Activated effector memory CD4-positive, alpha-beta T cell treated with anti-CD3 and anti-CD28 coated beads, Interleukin-2, amount 50 U/mL, for 16 hours (primary cell): ENCODE measurements at places on chromosomes 4 and X.

DNA sequence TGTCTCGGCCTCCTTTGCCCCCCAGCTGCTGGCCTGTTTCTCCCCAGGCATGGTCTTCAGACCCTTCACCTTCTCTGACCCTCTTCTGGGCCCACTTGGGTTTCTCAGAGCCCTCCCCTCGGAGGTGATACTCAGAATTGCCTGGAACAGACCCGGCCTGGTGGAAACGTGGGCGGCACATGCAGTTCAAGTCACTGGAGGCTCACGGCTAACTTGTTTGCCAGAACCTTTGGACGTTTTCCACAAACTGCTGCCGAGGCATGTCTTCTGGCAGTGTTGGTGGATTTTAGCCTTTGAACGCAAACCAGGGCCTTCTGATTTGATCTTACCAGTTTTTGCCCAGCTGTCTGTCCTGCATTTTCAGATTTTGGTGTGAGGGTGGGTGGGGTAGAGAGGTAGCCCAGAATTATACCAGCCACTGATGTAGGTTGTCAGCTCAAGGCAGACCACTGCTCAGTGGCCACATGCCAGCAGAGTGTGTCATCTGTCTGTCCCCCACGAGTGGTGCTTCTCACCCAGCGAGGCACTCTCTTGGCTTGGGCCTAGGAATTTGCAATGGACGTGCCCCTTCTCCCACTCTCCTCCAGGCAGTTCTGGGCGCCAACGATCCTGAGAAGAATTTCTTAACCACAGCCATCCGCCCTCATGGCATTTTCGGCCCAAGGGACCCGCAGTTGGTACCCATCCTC lies 32.5 kb upstream of the ZNF185 start:
- DNase-seq = no peak

- DNase-seq = no peak
These were observed 189.2 kb downstream of the PPP3CA start for GRCh38 chr4:101158134-101158482.

DNA sequence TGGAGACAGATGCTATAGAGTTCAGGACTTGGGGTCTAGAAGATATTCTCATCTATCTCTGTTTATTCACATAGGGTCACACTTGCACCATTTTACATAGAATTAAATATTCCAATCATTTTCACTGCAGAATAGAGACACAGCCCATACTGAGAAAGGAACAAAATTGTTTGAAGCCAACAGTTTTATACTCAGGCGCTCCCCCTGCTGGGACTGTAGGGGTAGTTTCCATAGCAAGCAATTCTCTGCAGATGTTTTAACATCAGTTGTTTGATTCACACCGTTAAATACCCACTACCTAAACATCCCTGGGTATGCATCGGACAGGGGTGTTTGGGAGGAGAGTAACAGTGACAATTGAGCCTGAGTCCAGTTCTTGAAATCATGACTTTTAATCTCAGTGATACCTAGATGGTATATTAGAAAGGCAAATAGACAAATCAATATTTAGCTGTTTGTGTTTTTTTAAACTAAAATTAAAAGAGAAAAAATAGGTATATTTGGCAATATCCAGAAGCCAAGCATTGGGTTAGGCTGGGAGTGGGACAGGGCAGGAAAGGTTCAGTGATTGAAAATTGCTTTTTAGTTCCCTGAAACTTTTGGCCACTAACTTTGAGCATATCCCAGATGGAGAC lies 33.8 kb downstream of the LONRF3 start:
- peak; percentile 67 for DNase-seq

- DNase-seq = no peak
These were observed 132.2 kb upstream of the SLC34A2 start for GRCh38 chr4:25523405-25523804.

DNA sequence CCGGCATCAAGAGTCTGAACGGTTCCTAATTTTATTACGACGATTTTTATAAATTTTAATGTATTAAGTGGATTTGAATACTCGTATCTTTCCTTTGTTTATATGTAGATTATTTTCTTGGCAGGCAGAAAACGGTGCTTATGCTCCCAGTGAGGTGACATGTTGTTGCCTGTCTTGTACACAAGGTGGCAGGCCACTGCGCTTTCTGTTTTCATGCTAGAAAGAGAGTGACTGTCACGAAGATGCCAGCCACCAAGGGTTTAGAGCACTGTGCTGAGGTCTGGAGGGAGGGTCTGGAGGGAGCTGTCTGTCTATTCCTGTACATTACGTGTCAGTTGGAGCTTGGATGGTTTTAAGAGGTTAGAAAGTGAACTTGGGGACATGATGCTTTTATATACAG lies 87.7 kb downstream of the SHROOM2 start:
- DNase-seq = peak; percentile 76

DNA sequence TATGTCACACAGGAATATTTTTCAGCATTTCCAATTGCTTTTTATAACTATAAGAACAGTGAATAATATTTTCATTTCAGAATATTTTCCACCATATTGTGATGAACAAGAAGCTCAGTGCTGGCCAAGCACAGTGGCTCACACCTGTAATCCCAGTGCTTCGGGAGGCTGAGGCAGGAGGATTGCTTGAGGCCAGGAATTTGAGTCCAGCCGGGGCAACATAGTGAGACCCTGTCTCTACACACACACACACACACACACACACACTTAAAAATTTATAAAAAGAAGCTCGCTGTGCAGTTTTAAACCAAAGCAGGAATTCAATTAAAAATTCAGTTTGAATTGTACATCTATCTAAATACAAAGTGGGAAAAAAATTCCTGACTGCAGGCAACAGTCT lies 3.2 kb downstream of the ZFYVE28 start:
- DNase-seq = no peak

GRCh38 chr4:154317201-154317999 lies 174.2 kb downstream of the DCHS2 start:
- no peak for DNase-seq

GRCh38 chr4:20418861-20419451 lies 167.3 kb downstream of the SLIT2 start:
- no peak for DNase-seq

- DNase-seq = no peak
These were observed 114.6 kb downstream of the UBE2K start for GRCh38 chr4:39812500-39812899.

- DNase-seq = no peak
These were observed 66.0 kb upstream of the PLAC8 start for GRCh38 chr4:83180431-83180968.

- no peak for DNase-seq
These were observed 88.3 kb upstream of the PDLIM3 start for GRCh38 chr4:185623444-185624258.

DNA sequence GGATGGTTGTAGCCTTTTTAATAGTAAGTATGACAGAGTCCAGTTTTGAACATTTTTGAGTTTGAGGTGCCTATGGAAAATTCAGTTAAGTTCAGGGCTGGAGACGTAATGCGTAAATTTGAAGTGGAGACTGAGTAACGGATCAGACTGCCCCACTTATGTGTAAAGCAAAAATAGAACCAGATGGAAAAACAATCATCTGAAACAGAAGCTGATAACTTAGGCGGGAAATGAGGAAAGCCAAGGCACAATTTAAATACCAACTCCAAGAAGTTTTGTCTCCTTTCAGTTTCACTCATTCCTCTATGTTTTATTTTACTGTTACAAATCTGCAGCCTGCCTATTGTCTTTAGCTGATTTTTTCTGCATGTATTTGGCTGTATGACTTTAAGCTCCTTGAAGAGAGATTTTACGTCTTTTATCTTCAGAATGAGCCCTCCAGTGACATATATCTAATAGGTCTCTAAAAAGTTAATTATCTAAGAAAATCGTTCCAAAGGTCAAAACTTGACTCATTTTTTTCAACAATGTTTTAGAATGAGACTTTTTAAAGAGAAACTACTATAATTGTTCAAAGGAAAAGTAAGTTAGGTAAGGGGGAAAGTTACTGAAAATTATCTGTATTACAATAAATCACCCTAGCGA lies 1.1 kb downstream of the SGCB start:
- no peak for DNase-seq

- no peak for DNase-seq
These were observed 427.5 kb downstream of the BCOR start for GRCh38 chrX:39670281-39670680.

- no peak for DNase-seq
These were observed 80.4 kb downstream of the MTMR1 start for GRCh38 chrX:150773634-150774033.

DNA sequence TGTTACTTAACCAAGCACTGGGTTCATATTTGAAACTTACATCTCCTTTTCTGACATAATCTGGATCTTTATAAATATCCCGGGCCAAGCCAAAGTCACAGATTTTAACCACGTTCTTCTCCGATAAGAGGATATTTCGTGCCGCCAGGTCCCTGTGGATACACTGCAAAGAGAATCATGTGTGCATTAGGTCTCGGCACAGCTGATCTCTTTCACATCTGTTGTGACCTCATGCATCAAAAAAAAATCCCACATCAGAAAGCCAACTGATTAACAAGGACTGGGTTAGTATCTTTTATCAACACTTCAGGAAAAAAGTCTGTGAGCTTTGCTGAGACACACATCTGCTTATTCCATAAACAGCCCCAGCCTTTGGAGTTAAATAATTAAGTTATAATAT lies 35.5 kb downstream of the KDR start:
- DNase-seq = no peak

DNA sequence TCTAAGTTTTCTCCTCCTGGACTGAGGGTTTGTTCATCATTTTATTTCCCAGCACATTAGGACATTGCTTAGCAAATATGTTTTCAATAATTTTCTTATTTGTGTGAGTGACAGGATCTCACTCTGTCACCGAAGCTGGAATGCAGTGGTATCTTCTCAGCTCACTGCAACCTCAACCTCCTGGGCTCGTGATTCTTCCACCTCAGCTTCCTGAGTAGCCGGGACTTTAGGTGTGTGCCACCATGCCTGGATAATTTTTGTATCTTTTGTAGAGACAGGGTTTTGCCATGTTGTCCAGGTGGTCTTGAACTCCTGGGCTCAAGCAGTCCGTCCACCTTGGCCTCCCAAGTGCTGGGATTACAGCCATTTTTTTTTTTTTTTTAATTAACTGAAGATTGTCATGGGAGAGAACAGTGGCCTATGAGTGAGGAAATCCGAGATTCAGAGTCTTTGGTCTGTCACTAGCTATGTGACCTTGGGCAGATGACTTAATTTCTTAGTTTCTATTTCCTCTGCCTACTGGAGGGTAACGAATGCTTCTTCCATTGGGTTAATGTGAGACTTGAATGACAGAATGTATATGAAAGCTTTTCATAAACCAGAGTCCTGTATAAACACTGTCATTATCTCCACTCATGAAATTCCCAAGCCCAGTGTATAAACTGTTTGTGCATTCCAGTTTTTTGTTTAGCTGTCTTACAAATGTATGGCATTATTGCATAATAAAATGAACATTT lies 23.9 kb downstream of the MOB1B start:
- no peak for DNase-seq

GRCh38 chr4:154466336-154466735 lies 25.3 kb downstream of the DCHS2 start:
- no peak for DNase-seq

- no peak for DNase-seq
These were observed 27.7 kb downstream of the WFS1 start for GRCh38 chr4:6297266-6297815.

- DNase-seq = no peak
These were observed 852.9 kb downstream of the TECRL start for GRCh38 chr4:63556332-63556731.

DNA sequence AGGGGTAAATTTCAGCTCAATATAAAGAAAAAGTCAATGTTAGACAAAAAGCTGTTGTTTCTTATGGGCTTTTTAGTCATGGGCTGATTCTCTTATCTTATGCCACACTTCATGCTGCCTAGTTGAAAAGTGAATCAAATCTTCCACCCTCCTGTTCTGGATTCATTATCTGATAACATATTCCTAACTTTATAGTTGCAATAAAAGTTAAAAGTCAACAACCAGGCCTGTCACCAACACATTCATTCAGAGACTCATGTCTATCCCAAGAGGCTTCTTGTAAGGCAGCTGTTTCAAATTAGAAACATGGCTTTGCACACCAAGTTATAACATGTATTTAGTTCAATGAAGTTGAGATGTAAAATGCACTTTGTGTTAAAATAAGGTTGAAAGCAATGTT lies 243.8 kb downstream of the ADAMTS3 start:
- DNase-seq = no peak

DNA sequence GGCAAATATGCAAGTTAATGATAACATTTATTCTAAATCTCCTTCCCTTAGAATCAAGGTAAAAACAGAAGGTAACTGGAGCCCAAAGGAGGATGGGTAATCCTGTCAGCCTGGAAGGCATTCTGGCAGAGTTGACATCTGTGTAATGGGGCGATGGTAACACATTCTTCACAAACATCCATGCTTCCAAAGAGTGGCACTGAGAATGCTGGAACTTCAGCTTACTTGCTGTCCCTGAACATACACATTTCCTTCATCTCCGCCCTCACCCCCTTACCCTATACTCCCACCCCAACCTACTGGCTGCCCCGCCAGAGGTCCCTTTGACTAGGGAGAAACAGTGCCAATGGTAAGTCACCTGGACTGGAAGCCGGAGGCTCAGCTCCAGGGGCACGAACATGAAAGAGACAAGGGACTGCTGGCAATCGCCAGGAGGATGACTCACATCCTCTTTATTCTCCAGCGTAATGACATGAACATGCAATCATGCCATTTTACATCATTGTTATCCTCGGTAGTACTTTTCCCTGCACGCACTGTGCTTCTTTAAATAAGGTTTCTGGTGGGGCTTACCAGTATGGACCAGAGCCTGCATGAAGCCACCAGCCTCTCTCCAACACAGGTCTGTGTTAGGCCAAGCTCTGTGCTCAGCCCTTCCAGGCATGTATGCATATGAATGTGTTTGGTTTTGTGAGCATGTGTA lies 694.2 kb upstream of the TENM3 start:
- no peak for DNase-seq

DNA sequence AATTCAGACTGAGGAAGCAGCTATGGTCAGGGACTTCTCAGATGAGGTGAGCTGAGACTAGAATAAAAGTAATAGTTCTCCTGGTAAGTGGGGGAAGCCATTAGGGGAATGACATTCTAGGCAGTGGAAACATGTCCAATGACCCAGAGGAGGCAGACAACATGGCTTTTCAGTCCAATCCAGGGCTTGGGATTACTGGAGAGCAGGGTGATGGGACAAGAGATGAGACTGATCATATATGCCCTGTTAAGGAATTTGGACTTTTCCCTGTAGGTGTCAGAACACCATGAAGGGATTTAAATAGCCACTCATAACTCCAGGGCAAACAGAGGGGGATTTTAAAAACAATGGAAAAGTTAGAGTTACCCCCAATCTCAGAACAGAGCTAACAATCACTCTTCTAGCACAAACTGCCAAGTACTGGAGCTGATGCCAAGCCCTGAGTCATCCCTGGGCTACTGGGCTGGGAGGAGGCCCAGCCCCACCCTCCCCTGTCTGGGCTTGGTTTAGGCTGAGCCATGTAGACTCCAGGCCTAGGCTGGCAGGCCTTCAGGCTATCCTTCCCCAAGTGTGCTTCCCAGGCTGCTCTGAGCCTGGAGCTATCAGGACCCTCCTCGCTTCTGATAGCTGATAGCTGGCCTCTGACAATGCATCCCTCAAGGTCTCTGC lies 22.7 kb upstream of the MSN start:
- no peak for DNase-seq
